T-cell (primary cell): ENCODE measurements at places on chromosomes 7 and 10.

DNA sequence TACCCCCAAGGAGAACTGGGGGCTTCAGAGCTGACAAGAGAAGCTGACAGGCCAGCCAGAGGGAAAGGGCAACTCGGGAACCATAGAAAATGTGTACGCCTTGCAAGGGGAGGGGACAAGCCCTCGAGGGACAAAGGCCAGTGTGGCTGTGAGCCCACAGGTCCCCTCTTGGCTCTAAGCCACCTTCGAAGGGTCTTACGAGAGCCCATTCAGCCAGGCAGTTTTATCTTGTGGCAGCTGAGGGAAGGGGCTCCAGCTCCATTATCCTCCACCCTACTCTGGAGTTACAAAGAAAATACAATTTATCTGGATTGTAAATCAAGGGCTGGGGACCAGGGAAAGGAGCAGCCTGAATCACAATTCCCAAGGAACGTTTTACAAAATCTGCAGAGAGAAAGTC lies 159.5 kb upstream of the ZMIZ1 start:
- no peak for DNase-seq

DNA sequence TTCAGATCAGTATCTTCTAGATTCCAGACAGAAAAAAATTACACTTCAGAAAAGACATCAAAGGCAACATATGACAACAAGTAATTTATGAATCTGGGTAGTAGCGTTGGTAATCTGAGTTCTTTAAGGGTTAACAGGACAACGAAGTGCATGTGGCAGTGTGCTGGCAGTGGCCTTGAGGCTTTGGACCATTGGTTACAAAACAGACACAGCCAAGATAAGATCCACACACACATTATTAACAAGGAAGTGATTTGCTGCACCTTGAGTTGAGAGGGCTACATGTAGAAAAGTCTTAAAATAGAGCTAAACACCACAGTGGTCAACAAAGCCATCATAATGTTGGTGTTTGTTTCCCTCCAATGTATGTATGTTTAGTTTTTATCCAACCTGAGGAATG lies 40.6 kb downstream of the AKR1D1 start:
- no peak for DNase-seq

DNA sequence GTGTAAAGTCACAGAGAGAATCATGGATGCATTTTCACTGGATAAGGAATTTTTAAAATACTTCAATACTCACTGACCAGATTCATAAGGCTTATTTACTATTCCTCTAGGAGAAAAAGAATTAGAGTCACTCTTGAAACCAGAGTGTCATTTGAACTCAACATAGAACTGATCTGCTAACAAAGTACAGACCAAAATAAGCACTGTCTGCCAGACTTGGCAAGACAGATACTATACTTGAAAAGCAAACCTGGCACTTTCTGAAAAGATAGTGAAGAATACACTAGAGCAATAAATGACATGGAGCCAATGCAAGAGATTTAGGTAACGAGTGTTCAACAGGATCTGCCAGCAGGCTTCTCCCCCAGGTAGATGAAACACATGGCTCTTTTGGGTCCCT lies 215.3 kb downstream of the CHCHD3 start:
- no peak for DNase-seq

DNA sequence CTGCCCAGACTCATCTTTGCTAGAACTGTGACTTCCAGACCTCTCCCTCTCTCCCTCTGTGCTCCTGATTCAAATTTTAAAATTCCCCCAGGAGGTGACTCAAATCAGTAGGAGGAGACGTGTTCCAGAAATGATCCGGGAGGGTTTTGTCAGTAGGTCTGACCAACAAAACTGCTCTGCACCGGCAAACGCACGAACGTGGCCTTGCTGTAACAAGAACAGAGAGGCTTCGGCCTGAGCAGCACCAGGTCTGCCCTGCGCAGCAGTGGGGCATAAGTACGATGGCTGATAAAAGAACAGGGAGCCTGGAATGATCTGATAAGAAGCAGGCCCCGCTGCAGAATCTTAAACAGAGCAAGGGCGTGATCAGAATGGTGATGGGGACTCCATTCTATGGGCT lies 152.7 kb upstream of the AUTS2 start:
- DNase-seq = no peak

DNA sequence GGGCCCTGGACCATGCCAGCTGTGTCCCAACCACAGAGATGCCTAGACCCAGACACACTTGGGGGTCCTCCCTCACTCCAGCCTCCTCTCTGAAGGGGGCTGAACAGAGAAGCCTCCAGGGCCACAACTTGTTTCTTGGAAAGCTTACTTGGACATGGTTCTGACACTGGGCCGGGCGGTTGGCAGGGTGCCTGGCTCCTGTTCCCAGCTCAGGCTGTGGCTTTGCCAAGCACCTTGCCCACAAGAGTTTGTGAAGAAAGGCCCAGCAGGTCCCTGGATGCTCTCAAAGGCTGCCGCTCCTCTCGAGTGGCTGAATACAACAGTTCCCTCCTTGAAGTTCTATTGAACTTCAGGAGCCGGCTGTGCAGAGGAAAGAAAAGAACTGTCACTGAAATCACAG lies 181.6 kb downstream of the PTPN20 start:
- no peak for DNase-seq

- no peak for DNase-seq
These were observed 20.5 kb downstream of the DKK1 start for GRCh38 chr10:52334595-52334994.

GRCh38 chr10:125113691-125114371 lies 46.5 kb downstream of the CTBP2 start:
- DNase-seq = no peak

DNA sequence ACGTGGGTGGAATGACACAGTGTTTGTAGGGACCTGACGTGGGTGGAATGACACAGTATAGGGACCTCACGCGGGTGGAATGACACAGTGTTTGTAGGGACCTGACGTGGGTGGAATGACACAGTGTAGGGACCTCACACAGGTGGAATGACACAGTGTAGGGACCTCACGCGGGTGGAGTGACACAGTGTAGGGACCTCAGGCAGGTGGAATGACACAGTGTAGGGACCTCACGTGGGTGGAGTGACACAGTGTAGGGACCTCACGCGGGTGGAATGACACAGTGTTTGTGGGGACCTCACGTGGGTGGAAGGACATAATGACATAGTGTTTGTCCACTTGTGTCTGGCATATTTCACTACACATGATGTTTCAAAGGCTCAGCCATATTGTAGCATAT lies 19.3 kb downstream of the PPP2R2D start:
- DNase-seq = no peak

DNA sequence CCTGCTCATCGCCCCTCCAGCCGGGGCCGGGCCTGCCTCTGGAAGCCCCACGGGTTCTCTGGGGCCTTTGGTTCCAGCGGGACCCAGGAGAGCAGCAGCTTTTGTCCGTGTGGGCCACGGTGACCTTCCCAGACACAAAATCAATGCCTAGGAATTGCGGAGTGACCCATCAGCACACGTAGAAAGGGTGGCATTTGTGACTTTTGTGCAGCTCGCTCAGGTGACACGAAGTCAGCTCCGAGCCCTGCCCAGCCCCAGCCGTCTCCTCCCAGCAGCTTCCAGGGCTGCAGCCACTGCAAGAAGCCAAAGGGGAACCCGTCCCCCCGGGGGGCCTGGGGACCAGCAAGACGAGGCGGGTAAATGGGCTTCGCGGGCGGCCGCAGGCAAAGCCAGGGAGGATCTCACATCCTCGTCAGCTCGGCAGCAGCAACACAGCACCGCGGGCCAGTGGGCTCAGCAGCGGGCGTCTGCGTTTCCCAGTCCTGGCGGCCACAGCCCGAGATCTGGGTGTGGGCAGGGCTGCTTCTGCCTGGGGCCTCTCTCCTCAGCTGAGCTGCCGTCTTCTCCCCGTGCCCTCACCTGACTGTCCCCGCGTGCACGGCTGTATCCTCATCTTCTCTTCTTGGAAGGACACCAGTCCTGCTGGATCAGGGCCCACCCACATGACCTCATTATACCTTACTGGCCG lies 88.5 kb downstream of the PAXIP1 start:
- DNase-seq = no peak

GRCh38 chr7:27262121-27262520 lies 19.5 kb downstream of the EVX1 start:
- DNase-seq = no peak

DNA sequence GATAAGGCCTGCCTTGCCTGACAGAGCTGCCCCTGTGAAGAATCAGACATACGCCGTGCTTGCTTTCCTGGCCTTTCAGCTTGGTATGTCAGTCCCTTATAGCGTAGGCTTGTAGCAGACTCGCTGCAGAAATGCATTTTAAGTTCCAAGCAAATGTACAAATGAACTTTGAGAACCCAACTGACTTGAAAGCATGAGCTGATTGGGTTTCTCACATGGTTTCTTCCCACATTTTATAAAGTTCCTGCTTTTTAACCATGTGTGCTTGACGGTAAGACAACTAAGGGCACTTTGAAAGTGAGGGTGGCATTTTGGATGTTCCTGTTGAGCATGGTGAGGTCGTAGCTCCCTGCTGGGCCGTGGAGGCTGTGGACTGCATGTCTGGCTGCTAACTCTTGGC lies 62.6 kb downstream of the CCNY start:
- DNase-seq = no peak

GRCh38 chr7:78746301-78746700 lies 707.2 kb downstream of the MAGI2 start:
- DNase-seq = no peak

- no peak for DNase-seq
These were observed 37.6 kb downstream of the KCNH2 start for GRCh38 chr7:150940431-150941102.

GRCh38 chr7:2820508-2820934 lies 23.6 kb downstream of the GNA12 start:
- no peak for DNase-seq

- DNase-seq = no peak
These were observed 370.2 kb downstream of the ARL4A start for GRCh38 chr7:13057462-13058200.

- no peak for DNase-seq
These were observed 289.6 kb upstream of the ADARB2 start for GRCh38 chr10:2026936-2027335.

- no peak for DNase-seq
These were observed 20.1 kb downstream of the ITGB1 start for GRCh38 chr10:32937911-32938424.

DNA sequence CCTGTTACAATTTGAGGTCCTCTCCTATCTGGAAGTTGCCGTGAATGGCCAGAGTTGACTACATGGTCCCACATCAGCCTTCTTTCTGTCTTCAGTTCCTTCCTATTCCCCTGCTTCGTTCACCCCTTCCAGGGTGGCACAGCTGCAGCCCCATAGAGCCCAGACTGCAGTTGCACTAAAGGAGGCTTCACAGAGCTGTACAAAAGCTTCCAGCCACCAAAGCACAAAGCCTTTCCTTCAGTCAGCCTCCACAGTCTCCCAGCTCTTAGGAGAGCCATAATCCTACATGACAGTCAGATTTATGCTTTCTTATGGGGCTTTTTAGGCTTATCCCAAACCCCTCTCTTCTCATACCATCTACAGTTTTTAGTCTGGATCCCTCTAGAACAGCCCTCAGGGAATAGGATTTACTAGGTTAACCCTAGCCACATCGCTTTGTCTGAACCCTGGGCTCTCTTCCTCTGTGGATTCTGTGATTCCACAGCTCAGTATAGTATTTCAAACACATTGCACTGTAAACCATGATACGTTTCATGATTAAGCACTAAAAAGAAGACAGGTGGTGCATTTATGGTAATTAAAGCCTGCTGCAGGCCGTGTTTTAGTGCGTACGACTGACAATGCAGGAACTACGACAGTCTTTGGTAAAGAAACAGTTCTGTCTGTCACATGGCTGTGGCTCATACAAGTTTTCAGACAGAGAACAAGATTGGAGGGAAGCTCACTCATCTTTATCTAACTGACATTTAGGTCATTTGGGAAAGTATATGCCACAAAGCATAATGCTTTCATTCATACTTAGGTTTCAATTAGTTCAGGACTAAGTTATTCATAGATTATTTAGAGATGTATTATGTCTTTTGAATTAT lies 208.3 kb upstream of the KMT2E start:
- no peak for DNase-seq
